ENCODE measurements at places on chromosomes 3 and 15. TPM values are rescaled to one million over a fixed set of nuclear protein-coding genes. Genes with fewer than 3 reads are reported as not detected.
A peak's percentile ranks its signal among the peaks of the same experiment; 100 is the strongest.

- no peak overlapping the region for H3K27ac ChIP-seq
- H3K4me1 ChIP-seq: no peaks in the 10 kb centered on the region
- no peaks in the 10 kb centered on the region for H3K27me3 ChIP-seq
- no peak for DNase-seq
- no peak overlapping the region for H3K4me3 ChIP-seq
- no peaks in the 10 kb centered on the region for H3K36me3 ChIP-seq
Observed at GRCh38 chr3:194206320-194206719, 70.4 kb downstream of the HES1 start.

DNA sequence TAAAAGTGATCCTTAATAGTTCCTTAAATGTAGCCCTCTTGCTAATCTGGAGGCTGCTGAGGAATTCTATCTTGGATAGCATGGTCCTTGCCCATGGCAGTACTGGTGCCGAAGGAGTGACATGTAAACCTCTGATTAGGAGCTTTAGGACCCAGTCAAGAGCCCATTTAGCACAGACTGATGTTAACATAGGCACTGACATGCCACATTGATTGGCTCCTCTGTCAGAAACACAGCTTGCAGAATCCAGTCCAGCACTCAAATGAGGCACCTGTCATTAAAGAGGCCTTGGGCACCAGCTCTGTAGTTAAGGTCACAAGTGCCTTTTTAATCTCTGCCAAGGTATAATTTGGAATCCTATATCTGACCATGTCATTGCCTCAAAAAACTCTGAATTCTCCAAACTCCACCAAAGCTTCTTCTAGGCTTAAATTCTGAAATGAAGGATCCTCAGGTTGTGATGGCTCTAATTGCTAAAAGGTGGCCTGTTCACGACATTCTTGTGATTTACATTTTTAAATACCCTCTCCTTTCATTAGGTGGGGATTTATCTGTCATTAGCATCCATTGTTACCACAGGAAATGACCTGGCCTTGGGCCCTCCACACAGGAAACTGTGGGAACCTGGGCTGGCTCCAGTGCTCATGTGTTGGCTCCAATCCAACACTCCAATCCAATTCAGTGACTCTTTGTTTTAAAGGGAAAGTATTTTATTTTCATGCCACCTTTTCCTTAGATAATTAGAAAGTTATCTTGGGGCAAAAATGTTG is 57.3 kb upstream of the RNF7 start:
- DNase-seq: no peak
- peaks cover 4% of the 10 kb centered on the region for H3K4me1 ChIP-seq
- no peak overlapping the region for H3K4me3 ChIP-seq
- H3K36me3 ChIP-seq: no peaks in the 10 kb centered on the region
- no peaks in the 10 kb centered on the region for H3K27me3 ChIP-seq

DNA sequence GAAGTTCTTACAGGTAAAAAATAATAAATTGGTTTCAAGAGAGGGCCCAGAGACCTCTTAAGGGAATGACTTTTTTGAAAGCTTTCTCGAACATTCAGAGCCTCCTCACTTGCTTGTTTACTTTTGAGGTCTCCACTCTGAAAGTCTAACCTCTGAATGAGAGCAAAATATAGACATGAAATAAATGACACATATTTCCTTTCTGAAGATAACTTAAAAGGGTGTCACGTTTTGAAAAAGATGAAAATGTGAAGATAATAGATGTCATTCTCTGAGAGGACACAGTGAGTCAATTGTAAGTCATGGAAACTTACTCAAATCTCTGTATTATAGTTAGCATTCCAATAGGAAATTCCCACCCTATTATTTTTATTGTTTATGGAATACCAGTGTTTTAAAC is 44.6 kb downstream of the HACD2 start:
- H3K27me3 ChIP-seq: no peaks in the 10 kb centered on the region
- no peaks in the 10 kb centered on the region for H3K4me1 ChIP-seq
- DNase-seq: no peak
- H3K4me3 ChIP-seq: no peak overlapping the region

ZNF717 gene
- total RNA-seq: 25.0 TPM

GRCh38 chr3:143123353-143123984 is 3.9 kb downstream of the CHST2 start:
- peaks cover 11% of the 10 kb centered on the region for H3K36me3 ChIP-seq
- H3K4me1 ChIP-seq: peaks cover 70% of the 10 kb centered on the region
- DNase-seq: peak; percentile 53
- peak overlapping the region; percentile 22 for H3K27ac ChIP-seq

DNA sequence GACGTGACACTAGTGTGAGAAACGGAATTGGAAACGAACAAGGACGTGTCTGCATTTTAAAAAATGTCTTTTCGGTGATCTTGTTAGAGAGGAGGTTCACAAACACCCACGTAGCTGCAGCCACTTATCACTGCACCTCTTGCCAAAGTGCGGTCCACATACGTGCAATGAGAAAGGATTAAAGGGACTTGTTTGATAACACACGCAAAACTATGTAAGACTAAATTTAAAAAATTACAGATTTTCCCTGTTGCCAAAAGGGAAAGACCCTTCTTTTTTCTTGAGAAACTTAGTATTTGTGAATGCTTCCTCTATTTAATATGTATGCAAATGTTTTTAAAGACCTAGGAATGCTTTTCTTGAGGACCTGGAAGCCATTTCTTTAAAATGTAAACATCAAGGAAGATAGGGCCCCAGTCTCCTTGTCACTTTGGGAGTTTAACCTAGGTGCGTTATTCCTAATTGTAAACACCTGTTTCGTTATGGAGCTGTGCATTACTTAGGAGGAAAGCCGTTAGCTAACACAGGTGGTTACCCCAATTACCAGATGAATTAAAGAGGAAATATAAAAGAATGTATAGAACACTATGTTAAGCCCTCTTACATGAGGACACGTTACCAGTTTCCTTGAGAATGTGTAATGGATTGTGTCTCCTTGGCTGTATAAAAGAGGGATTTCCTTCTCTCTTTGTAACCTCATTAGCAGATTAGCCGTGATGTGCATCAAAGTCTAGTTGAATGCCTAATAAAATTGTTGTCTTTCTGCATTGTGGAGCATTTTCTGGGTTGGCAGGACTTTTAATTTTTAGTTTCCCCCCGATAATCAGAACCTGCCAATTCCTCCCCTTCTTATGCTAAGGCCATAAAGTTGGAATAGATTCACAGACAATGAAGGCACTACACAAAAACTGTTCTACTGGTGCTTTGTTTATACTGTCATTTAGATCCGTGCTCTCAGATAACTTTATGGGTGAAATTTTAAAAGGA is 1.0 kb downstream of the LEKR1 start:
- H3K4me1 ChIP-seq: peaks cover 22% of the 10 kb centered on the region
- no peak overlapping the region for H3K27ac ChIP-seq

POPDC2 gene
- 1.0 TPM for total RNA-seq
